Fibroblast of gingiva (primary cell): ENCODE measurements at places on chromosomes 16 and 17.

- DNase-seq = no peak
Observed at GRCh38 chr17:33292981-33293867, at the start of gene ASIC2. Gene ASIC2 (minus strand): TSS chr17:33293295.

DNA sequence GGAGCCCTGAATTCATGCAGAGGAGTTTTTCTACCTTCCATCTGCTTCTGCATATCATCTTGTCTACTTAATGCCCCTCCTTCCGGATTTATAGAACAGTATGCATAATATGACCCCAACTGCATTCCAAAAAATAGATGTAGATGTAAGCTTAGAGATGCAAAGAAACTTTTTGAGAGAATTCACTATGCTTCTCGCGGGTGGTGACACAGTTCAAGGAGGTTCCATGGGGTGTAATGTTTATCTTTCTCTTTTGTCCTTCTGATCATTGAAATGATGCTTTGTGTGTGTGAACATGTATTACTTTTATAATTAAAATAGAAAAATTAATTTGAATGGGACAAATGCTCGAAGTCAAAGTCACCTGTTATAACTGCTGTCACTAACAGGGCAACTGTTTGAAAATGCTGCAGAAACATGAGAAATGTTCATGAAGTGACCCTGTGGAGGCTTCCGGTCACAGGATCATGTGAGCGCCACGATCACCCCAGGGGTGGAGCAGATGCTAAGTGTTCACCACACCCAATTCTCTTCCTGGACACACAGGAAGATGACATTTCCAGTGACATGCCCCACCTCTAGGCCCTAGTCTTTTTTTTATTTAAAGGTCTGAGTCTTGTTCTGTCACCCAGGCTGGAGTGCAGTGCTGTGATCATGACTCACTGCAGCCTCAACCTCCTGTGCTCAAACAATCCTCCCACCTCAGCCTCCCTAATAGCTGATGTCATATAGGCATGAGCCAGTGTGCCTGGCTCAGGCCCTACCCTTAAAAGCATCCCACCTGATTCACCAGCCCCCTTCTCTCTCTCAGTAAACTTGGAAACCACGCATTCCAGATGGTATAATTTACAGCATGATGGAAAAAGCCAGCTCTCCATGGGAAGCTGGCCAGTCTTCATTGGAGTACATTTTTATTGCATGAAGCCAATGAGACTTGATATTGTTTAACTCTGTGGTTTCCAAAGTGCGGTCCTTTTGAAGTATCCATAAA is 21.0 kb upstream of the AGRP start:
- DNase-seq = no peak

GRCh38 chr16:995087-995486 is 13.5 kb downstream of the SOX8 start:
- peak; percentile 44 for DNase-seq

DNA sequence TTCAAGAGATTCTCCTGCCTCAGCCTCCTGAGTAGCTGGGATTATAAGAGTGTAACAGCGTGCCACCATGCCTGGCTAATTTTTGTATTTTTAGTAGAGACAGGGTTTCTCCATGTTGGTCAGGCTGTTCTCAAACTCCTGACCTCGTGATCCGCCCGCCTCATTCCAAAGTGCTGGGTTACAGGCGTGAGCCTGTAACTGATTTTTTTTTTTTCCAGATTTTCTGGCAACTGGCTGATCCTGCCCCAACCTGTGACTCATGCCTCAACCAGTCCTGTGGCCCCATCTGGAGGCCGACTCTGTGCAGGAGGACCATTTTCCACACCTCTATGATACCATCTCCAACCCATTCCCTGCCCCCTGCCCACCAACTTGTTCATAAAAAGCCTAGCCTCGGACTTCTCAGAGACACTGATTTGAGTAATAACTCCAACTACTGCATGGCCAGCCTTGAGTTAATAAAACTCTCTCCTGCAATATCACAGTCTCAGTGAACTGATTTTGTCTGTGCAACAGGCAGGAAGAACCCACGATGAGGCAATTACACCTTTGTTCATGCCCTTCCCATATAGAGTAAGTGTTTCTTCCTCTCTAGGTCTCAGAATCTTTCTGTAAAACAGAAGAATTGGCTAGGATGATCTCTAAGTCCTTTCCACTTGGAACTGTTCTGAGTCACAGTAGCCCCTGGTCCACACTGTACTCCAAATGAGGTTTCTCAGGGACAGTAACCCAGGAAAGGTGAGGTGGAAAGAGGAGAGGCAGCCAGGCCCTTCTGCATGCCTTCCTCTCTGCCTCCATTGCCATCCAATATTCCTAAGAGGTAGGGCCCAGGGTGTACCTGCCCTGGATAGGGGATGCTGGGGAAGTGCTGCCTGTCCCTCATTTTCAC is 8.8 kb upstream of the CNOT1 start:
- DNase-seq = peak; percentile 91

DNA sequence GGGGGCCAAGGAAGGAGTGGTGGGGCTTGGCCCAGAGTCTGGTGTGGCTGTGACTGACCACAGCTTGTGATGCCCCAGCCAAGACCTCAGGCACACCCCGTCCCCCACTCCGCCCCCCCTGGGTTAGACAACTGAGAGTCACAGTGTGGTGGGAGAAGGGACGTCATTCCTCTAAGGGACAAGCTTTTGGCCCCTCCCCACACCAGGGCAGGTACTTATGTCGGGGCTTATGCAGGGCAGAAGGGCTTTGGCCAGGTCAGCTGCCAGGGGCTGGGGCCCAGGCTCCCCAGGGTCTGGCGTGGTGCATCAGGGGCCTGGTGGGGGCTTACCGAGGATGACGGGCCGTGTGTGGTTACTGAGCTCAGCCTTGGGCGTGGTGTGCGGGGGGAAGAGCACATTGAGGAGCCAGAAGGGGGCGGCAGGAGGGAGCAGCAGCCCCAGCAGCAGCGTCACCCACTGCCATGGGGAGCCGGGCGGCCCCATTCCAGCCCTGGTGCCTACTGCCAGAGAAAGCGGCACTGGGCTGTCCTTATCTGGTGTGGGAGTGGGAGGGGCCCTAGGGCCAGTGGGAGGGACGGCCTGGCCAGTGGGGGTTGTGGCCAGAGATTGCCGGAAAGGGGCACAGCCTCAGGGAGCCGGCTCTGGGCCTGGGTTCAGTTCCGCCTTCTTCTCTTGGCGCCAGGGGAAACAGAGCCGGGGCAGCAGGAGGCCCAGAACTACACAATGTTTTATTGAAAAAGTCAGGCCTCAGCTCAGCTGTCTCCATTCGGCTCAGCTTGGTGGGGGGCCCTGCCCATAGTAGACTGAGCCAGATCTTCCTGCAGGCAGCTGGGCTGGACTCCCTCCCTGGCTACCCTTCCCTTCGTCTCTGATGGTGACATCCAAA is at the start of gene LCAT:
TSS of gene LCAT (minus strand) at position 502 of the 886 bp plus-strand sequence. CDS start at position 483, 19 bp downstream.
- peak; percentile 82 for DNase-seq

DNA sequence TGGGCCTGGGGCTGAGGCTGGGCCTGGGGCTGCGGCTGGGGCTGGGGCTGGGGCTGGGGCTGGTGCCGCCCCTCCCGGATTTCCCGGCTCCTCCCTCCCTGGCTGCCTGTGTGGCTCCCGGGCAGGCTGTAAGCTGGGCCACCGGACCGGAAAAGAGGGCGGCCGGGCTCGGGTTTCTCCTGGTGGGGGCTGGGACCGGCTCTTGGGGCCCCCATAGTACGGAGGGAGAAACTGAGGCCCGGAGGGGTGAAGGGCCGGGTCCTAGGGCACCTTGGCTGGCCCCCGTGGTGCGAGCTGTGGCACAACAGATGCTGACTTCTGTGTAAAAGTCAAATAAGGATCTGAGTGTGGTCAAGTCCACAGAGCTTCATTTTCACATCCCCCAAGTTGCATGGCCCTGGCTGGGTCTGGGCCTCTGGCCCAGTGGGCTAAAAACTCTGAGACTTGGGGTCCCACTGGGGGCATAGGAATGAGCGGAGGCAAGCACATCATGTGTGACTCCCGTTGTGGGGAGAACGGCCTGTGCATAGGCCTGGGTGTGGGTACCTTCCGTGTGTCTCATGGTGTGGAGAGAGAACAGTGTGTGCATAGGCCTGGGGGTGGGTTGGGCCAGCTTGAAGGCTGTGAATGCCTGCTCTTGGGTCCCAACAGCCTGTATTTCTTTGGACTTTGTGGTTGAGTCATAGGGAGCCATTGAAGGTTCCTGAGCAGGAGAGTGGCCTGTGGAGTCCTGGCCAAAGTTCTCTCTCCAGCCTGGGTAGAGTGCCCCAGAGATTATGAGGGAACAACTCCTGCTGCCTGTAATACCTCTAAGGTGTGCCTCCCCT is 123.9 kb upstream of the CIBAR2 start:
- peak; percentile 26 for DNase-seq

GRCh38 chr16:4846503-4846900 is 586 bp downstream of the GLYR1 start:
- DNase-seq = peak; percentile 49

DNA sequence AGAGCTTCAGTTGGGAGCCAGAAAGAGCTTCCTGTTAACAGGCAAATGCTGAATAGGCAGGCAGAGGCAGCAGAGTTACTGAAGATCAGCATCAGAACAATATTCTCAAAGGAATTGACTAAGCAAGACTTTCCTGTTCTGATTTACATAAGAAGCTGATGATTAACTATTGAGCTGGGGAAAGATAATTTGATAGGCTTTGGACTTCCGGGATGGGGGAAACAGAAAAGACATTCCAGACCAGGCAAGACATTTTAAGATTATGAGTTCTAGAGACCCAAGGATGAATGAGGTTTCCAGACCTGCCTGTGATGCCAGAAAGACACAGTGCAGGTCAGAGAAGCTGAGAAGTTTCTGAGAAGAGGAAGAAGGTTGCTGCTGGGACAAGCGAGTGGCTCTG is at the start of gene CES5A:
TSS of gene CES5A (minus strand) at position 101 of the 400 bp plus-strand sequence. CDS start 152 bp downstream, outside the sequence.
- no peak for DNase-seq

GRCh38 chr17:30300818-30301217 is 9.1 kb upstream of the BLMH start:
- DNase-seq = no peak

GRCh38 chr16:17266608-17267313 is 204.0 kb downstream of the XYLT1 start:
- DNase-seq = no peak

GRCh38 chr17:57082441-57082840 is 2.6 kb upstream of the AKAP1 start:
- no peak for DNase-seq

DNA sequence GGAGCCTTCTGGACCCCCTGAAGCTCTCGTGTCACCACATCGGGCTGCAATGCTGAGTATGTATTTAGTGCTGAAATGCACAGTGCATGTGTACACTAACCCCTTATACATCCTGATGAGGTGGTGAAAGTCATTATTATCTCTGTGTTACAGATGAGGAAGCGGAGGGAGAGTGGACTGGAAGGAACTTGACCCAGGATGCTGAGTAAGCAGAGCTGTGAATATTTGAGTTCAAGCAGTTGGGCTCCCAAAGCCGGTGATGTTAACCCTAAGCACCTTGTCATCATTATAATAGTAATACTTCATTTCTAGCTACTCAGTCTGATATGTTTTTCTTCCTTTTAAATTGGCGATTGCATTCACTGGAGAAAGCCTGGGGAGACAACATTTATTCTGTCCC is 25.9 kb upstream of the NKD1 start:
- no peak for DNase-seq

DNA sequence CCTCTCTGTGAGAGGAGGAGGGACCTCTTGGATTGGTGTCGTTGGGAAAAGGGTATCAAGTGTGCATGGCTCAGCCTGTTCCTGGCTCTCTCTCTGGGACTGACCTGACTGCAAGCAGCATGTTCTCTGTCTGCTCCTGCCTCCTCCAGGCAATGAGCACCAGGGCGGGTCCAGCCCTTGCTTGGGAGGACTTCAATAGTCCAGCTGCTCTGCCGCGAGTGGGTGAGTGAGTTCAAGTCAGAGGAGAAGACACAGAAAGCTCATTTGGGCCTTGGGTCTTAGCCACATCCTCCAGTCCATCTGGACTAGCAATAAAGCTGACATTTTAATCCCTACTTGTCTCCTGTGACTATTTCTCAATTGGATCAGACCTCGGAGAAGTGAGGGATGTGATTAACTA is 25.2 kb upstream of the TNS4 start:
- peak; percentile 50 for DNase-seq

- peak; percentile 27 for DNase-seq
Observed at GRCh38 chr17:68431661-68432071, 25.6 kb downstream of the WIPI1 start.

DNA sequence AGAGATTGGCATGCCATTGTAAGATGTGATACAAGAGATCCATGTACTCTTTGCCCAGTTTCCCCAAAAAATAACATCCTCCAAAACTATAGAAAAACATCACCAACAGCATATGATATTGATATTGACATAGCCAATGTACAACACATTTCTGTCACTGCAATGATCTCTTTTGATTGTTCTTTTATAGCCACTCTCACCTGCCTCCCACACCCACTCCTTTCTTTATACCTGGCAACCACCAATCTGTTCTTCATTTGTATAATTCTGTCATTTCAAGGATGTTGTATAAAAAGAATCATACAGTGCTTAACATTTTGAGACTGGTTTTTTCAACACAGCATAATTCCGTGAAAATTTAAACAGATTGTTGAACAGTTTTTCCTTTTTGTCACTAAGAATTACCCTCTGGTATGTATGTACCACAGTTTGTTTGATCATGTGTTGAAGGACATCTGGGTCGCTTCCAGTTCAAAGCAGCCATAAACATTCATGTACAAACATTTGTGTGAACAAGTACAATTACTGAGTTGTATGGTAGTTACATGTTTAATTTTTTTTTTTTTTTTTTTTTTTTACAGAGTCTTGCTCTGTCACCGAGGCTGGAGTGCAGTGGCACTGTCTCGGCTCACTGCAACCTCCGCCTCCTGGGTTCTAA is 9.9 kb downstream of the KRTAP9-1 start:
- no peak for DNase-seq

- peak; percentile 93 for DNase-seq
Observed at GRCh38 chr16:86608301-86608747, 30.0 kb downstream of the FOXL1 start.

GRCh38 chr16:66134875-66135274 is 231.6 kb upstream of the CDH5 start:
- no peak for DNase-seq

GRCh38 chr16:7051591-7052349 is 280.9 kb upstream of the RBFOX1 start:
- DNase-seq = no peak

DNA sequence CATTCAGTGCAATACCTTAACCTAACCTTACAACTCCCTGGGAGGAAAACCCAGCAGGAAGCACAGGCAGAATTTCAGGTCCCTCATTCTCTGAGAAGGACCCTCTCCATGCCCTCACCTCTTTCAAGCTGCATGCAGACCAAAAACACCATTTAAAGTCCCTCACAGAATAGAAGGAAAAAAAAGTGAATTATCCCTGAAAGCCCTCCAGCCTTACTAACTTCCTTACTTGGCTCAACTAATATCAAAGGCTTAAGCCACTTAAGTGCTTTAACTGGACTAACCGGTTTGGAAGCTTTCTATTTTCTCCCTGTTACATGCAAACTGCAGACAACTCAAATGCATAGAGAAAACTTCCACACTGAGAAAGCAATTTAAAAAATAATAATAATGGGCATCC is 60.5 kb downstream of the ADAMTS18 start:
- no peak for DNase-seq

DNA sequence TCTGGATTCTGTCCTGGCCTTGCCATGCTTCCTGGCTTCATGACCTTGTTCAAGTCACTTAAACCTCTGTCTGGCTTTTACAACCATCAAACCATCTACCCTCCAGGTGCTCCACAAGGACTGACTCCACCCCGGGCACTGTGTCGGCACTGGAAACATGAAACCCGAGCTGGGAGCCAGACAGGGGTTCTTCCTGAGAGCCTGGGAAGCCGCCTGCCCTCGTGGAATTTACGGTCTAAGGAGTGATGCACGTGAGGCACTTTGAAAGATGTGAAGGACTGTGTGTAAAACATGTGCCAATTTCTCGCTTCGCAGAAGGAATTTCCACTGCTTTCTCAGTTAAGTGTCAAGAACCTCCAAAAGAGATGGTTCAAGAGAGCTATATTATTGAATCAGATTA is 11.6 kb downstream of the CDK5R1 start:
- no peak for DNase-seq

GRCh38 chr16:50246299-50247122 is 19.8 kb upstream of the ADCY7 start:
- DNase-seq = no peak
